Cortex of kidney (tissue), 1 donor: ENCODE measurements at places on chromosomes 6 and 20.

DNA sequence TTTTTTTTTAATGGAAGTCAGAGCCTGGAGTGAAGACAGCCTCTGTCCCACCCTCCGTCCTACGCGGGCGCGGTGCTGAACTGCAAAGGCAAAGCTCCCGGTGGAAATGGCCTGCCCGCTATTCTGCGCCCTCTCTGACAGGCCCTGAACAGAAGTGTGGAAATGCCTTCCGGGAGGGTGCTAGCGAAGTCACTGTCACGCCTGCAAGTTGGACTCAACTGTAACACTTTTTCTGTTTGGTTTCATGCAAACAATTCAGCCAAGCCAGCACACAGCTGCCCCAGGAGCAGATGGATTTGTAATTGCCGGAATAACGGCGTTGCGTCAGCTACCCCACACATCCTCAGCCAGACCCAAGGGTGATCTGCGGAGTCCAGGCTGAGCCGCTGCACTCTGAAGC is 107.6 kb downstream of the PSMB1 start:
- DNase-seq = no peak

- DNase-seq = no peak
Observed at GRCh38 chr6:7811441-7811840, 85.5 kb downstream of the BMP6 start.

- no peak for DNase-seq
Observed at GRCh38 chr20:31797364-31797763, 21.8 kb upstream of the MYLK2 start.

- no peak for DNase-seq
Observed at GRCh38 chr6:84280030-84280429, 52.6 kb upstream of the CEP162 start.

DNA sequence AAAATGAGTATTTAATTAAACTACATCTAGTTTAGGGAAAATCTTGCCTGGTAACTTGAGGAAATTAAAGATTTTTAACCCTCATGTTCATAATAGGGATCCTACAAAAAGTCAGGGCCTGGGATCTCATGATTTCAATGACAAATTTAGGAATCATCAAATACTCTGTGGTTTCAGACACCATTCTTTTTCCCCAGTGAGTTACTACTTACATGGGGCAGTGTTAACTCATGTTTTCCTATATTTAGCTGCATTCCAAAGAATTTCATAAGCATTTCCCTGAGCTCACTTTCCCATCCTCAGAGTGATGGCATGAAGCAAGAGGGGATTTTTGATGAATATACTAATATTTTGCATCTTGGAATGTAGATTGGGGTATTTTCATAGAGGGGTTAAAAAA is 321.7 kb downstream of the CENPW start:
- DNase-seq = no peak

GRCh38 chr6:35092362-35093117 is 48.6 kb downstream of the TCP11 start:
- no peak for DNase-seq

GRCh38 chr6:134822920-134823709 is 126.8 kb downstream of the ALDH8A1 start:
- DNase-seq = no peak

- no peak for DNase-seq
Observed at GRCh38 chr6:27478141-27478705, 5.3 kb upstream of the ZNF184 start.

GRCh38 chr6:133277228-133277899 is 36.2 kb downstream of the EYA4 start:
- no peak for DNase-seq

- DNase-seq = no peak
Observed at GRCh38 chr6:137736911-137737310, 130.1 kb upstream of the TNFAIP3 start.

GRCh38 chr20:2523919-2524708 is 12.3 kb upstream of the TMC2 start:
- DNase-seq = no peak

GRCh38 chr20:8811801-8812594 is 256.9 kb upstream of the PLCB4 start:
- DNase-seq = no peak

- DNase-seq = no peak
Observed at GRCh38 chr6:6881438-6882225, 226.1 kb upstream of the RREB1 start.

- no peak for DNase-seq
Observed at GRCh38 chr6:170193326-170193821, 97.5 kb downstream of the DLL1 start.

DNA sequence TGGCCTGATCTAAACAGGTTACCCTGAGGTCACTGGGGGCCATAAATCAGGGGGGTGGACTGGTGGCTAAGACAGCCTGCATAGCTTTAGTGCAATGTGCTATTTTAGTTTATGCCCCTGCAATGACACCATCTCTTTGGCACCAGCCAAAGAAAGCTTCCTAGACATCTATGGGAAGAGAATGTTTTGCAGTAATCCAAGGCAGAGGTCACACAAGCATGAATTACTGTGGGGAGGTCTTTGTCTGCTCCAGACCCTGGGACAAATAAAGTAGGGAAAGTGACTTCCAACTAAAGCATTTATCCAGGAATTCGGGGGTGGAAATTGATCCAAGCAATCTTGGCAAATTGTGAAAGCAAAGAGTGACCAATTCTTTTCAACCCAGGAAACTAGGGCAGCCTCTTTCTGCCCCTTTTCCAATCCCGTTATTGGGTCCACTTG is 5.3 kb downstream of the RIPOR2 start:
- no peak for DNase-seq

DNA sequence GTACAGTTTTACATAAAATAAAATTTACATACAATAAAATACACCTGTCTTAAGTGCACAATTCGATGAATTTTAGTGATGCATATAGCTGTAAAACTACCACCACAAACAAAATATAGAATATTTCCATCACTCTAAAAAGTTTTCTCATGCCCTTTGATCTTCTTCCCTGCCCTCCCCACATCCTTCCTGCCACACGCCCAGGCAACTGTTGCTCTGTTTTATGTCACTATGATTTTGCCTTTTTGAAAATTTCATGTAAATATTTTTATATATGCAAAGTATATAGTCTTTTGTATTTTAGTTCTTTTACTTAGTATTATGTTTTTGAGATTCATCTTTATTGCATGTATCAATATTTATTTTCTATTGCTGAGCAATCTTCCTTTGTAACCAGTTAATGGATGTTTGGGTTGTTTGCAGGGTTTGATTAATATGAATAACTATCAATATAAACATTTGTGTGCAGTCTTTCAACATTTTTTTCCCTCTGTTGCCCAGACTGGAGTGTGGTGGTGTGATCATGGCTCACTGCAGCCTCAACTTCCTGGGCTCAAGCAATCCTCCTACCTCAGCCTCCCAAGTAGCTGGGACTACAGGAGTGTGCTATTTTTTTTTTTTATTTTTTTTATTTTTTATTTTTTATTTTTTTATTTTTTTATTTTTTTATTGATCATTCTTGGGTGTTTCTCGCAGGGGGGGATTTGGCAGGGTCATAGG is 23.8 kb upstream of the SAMHD1 start:
- DNase-seq = no peak

DNA sequence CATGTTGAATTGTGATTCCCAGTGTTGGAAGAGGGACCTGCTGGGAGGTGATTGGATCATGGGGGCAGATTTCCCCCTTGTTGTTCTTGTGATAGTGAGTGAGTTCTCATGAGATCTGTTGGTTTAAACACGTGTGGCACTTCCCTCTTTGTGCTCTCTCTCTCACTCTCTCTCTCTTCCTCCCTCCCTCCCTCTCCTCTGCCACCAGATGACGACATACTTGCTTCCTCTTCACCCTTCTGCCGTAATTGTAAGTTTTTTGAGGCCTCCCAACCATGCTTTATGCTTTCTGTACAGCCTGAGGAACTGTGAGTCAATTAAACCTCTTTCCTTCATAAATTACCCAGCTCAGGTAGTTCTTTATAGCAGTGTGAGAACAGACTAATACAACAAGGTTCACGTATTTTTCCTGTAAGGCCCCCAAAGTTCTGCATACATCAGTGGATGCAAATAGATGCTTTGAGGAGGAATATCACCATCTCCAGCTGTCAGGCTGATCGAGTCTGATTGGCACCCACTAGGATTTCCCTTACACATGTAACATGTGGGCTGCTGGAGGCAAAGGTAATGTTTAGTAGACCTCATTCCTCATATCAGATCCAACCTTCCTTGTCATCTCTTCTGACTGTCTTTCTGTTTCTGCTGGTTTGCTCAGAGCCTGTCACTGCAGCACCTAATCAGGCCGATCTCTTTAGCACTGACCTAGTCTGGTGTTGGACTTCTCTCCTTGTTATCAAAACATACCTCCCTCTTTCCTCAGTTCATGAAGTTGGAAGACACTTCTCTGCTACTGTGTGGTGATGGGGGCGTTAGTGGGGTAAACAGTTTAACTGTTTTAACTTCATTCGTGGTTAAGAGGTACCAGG is 54.3 kb upstream of the BACH2 start:
- DNase-seq = no peak

DNA sequence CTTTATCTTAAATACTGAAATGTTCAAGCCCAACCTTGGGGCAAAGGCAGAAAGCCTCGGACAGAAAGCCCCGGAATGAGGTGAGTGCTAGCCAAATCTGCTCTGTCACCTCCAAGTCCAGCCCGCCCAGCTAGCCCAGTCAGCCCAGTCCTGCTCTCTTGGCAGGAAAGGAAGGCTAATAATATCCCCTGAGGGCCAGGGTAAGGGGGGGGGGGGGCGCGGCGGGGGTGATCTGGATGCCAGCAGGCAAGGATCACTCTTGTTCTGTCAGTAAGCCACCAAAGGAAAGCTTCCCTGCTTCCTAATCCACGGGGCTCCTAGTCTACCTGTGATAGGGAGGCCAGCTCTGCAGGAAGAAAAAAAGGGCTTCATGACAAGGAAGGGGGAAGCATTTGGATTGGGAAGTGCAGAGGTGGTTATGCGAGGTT is 1.1 kb downstream of the NDRG3 start:
- DNase-seq = no peak

DNA sequence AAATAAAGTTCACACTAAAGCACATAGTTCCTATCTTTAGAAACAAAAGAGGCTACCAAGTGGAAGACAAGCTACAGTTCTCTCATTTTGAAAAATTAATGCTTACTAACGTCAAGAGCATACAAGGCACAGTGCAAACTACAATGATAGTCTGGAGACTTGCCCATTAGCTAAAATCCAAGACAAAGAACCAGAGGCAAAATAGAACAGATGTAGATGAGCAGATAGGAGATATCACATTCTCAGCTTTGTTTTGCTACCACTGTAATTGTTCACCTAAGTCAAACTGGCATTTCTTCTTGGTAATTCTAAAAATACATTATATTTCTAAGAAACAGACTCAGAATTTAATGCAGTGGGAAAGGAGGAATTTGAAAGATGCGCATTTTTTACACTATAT is 5.2 kb downstream of the TMEM30A start:
- DNase-seq = no peak

- no peak for DNase-seq
Observed at GRCh38 chr20:51960047-51960675, 157.8 kb upstream of the SALL4 start.
